BJ (cell line): ENCODE measurements at places on chromosomes 5 and 9. TPM values are rescaled to one million over a fixed set of nuclear protein-coding genes. Genes with fewer than 3 reads are reported as not detected.
A peak's percentile ranks its signal among the peaks of the same experiment; 100 is the strongest.

DNA sequence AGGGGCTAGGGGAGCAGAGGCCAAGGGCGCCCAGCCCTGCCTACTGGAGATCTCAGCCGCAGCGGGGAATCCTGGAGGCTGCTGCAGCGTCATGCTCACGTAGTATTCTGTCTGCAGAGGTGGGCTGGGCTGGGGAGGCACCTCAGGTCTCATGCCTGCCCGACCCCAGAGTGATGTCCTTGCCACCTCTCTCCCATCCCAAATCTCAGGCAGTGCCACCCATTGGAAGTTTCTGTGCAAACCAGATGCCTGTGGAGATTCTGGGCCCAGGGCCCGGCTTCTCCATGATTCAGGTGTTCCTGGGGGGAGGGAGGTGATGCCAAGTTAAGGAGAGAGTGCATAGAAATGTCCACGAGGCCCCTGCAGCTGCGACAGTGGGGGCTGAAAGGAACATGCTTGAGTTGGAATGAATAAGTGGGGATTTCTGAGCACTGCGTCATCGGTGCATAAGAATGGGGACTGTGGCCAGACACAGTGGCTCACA is 72.0 kb downstream of the ANKRD33B start:
- DNase-seq: no peak

DNA sequence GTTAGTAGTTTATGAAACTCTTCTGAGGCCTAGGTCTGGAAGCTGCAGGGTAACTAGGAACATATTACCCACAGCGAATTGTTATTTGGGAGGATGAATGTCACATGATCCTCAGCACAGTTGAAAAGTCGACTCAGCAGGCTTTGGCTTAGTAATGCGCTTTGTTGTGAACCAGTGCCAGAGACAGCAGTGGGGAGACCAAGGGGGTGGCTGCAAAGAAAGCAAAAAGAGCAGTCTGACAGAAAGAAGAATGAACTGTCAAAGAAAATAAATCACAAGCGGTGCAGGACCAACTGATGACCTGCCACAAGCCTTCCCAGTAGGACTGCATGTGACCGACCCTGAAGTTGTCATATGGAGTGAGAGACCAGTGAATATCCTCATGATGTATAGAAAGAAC is 170.0 kb downstream of the CCDC171 start:
- DNase-seq: no peak

DNA sequence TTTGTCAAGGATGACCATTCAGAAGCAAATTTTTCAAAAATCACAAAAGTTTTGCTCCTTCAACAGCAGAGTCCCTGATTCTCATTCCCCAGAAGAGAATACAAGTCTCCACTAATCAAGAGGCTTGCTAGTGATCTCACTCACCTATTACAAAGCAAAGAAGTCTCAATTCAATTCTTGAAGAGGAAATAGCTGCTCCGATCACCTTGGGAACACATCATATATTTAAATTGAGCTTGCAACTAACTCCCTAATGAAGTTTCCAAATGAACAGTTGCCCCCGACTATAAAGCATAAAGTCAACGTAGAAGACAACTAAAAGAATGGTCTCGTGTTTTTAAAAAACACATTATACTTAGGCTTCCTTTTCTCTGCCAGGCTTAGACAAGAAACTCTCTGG is 1.6 kb downstream of the LIFR start:
- no peak for DNase-seq

- DNase-seq: no peak
Observed at GRCh38 chr9:33220681-33221567, 19.0 kb upstream of the SPINK4 start.

GRCh38 chr5:57683036-57683630 is 200.5 kb upstream of the ACTBL2 start:
- no peak for DNase-seq

- DNase-seq: peak; percentile 76
Observed at GRCh38 chr9:90925581-90926257, 124.1 kb downstream of the SYK start.

DNA sequence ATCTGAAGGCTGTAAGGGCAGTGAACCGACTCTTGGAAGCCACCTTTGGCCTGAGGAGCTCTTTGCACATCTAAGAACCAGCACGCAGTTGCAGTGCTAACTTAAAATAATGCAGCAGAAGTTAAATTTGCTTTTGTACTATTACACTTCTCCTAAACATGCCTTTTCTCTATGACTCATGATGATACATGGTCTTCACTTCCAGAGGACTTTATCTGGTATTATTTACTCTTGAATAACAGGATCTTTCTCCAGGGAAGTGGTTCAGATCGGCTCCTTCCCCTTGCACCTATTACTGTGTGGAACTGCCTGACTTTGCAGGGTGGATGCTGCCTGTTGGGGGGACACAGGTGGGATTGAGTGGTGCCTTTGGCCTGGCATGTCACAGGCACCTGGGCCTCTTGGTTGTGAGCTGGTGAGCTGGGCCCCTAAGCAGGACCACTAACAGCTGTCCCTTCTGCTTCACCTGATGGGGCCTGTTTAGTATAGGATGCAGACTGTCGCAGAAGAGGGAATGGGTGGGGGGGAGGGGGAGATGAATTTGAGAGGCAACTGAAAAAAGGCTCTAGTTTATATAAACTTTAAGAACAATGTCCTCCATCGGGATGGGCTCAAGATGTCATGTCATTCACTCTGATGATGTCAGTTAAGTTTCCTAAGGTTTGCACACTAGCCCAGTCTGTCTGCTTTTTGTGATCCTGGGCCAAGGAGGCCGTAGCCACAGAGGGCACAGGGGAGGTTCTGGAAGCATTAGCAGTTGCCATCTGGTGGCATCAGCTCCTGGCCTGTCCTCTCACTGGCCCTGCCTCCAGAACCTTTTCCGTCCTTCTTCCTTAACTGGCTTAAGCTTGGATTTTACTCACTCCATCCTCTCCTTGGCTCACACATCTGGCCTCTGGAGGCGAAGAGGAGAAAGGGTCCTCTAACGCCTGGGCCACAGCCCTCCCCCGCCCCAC is 33.9 kb upstream of the GABBR2 start:
- DNase-seq: no peak

DNA sequence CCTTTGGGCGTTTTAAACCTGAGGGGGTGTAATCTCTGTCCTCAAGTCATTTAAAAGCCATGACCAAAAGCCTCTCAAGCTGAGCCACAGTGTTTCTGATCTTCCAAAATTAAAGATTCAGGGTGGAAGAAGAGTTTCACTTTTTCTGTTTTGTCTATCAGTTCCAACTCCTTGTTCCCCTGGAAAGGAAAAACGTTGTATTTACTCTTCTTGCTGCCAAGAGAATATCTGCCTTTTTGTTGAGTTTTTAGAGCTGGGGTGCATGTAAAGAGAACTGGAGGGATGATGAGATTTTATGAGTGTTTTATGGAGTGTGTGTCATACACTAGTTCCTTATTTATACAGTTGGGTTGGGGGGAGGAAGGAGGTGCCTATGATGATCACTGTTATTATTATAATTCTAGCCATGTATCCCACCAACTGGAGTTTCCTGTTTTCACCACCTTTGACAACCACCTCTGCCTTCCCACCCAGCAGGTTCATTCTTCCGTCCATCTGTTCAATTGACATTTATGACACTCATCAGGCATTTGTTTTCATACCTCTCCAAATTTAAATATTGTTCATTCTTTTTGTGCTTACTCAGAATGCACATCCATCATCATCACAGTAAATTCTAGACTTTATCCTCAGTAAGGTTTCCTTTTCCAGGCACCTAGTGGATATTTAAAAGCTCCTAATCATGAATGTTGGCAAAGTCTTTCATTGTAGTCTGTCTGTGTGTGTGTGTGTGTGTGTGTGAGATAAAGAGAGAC is 97.9 kb upstream of the MPDZ start:
- no peak for DNase-seq

DNA sequence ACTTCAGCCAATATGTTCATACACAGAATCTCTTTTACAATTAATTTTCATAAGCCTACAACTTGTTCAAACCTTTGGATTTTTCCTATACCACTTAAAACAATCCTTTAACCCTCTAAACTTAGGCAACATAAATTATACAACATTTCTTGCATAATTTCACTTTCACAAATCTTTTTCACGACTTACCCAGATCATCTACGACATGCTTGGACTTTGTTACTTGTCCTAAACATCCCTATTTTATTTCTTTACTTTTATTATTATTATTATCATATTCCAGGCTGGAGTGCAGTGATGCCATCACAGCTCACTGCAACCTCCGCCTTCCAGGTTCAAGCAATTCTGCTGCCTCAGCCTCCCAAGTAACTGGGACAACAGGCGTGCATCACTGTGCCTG is 68.0 kb downstream of the CACNA1B start:
- DNase-seq: no peak

DNA sequence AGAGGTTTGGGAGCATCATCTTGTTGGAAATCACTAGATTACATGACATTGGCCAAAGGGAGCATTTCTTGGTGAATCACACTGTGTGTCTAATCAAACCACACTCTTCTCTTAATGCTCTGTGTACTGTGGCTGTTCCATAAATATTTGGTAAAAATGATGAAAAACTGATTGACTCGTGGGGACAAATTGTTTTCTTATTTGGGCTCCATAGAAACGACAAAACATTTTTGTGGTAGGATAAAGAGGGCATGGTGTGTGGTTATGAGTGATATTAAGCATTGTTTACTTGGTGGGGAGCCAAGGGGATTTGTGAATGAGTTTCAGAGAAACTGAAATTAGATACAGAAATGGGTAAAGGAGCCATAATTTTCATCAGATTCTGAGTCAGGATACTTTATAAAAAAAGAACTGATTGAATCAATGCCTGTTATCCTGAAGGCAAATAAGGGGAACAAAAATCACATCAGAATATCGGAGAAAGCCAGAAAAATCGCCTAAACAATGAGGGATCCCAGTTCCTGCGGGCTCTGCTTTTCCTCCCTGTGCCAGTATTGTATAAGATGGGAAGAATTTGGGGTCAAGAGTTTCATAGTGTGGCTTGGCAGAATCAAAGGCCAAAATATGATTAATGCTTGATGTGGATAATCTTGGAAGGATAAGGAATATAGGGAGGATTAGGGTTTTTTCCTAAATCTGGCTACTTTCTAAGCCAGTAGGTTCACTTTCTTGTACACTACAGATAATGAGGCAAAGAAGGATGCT is 33.3 kb downstream of the FBXL7 start:
- peak; percentile 38 for DNase-seq

GRCh38 chr9:10041726-10042229 is 571.0 kb downstream of the PTPRD start:
- DNase-seq: no peak

- DNase-seq: no peak
Observed at GRCh38 chr5:107402434-107403227, 268.1 kb downstream of the EFNA5 start.

DNA sequence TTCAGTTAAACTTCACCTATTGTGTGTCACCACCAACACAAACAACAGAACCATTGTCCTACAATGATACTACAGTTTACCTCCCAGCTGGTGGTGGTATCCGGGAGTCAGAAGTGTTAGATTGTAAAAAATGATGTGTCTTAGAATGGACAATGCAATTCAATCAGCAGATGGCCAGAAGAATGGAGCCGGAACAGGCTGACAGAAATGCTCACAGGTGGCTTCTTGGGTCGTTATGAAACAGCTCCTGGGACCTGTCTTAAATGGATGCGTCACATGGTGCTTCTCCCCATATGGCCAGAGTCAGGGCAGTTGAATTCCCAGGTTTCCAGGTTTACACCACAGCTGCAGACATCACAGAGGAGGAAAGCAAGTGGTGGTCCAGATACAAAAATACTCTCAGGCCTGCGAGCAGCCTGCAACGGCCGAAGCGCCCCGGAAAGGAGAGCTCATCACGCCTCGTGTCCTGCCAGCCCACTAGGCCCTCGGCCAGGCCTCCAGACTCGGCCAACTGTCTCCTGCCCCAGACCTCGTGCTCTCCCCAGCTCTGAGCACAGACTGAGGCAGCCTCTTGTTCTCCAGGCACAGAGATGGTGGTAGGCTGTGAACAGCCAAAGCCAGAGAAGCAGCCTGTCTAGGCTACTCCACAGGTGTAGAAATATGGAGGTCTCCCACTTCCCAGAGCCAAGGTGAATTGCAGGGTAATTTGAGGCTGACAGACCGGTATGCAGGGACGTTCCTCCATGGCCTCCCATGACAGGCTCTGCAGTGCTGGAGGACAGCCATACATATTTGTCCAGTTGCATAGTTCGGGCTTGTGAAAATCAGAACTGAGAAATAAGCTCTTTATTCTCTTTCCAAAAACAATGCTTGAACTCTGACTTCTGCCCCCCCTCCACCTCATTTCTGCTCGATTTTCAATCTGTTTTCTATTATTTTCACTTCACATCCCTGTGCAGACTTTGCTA is 98.5 kb upstream of the SPATA31C2 start:
- DNase-seq: no peak

GRCh38 chr5:56963246-56963645 is 11.3 kb upstream of the MIER3 start:
- DNase-seq: no peak

GRCh38 chr5:150644058-150644457 is 3.6 kb downstream of the SYNPO start:
- no peak for DNase-seq

DNA sequence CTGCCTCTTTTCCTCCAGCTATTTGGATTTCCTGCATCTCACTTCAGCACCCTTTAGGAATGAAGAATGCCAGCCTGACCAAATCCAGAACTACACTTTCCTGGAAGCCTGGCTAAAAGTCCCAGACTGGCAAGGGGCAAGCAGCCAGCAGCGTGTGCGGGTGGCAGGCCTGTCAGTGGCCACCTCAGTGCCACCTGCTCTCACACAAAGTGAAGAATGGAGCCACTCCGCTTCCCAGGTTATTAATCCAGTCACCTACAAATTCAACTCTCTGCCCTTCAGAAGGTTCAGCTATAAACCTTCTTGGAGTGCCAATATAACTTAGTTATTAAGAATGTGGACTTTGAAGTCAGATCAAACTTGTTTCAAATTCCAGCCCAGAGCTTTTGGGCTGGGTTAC is 6.7 kb upstream of the ALDOB start:
- no peak for DNase-seq

DNA sequence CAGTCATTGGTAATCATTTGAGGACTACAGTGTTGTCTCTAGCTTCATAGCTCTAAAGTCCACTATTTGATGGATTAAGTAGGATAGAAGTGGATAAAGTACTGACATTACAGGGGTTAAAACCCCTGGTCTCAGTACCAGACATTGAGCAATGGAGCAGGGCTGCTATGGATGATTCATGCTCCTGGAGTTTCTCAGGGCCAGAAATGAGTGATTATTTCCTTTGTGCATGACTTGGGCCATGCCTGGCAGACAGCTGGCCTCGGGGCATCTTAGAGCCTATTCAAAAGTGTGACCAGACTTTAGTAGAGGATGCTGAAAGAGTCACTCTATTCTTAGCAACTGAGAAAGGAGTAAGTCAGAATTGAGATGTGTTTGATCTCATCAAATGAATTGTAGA is 350.7 kb upstream of the TLE4 start:
- peak; percentile 87 for DNase-seq

DNA sequence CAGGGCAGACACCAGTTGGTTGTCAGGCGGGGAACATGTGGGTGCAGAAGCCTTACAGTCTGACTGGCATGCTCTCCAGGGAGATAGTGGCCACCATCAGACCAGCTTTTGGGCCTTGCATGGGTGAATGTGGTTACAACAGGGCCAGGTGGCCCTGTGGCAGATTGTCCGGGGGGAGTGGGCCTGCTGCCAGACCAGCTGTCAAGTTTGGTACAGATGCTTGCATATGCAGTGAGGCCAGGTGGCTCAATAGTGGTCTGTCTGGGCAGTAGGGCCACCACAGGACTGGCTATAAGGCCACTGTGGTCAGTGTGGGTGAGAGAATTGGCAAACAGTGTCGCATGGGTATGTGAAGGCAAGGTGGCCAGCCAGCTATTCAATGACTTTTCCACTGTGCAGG is 148.7 kb downstream of the FAM174A start:
- no peak for DNase-seq

PPP2R2B gene
- 0.58 and 0.69 TPM in 2 replicates for polyA plus RNA-seq

SHOC1 gene
- polyA plus RNA-seq: not detected in 2 replicates

HTR1A gene
- not detected in 2 replicates for polyA plus RNA-seq

LTC4S gene
- polyA plus RNA-seq: 0.49 and 0.88 TPM in 2 replicates

LECT2 gene
- polyA plus RNA-seq: 0.10 TPM in 1 of 2 replicates, not detected in the other

PTGDS gene
- 0.31 and 0.58 TPM in 2 replicates for polyA plus RNA-seq
